ENCODE measurements at places on chromosomes 11 and 22. TPM values are rescaled to one million over a fixed set of nuclear protein-coding genes. Genes with fewer than 3 reads are reported as not detected.

Gene TMPRSS13
- 1.7 TPM for total RNA-seq

Gene TM7SF2
- 45.1 TPM for total RNA-seq

Gene CLDN5
- total RNA-seq: 74.5 TPM

Gene FAM181B
- total RNA-seq: 1.8 TPM

Gene TSGA10IP
- total RNA-seq: not detected

Gene PGR
- 0.49 TPM for total RNA-seq

Gene KCNE3
- 5.8 TPM for total RNA-seq

Gene OR8D4
- total RNA-seq: not detected

Gene MUC15
- total RNA-seq: 3.7 TPM

Gene CPT1B
- total RNA-seq: 15.6 TPM

Gene FUT4
- 10.7 TPM for total RNA-seq

Gene RTN4RL2
- total RNA-seq: 0.93 TPM

Data from camera-type eye (tissue), 1 donor.